Stimulated activated naive B cell treated with anti-CD40 and anti-IgM and Interleukin-4, amounts not matched to agents 10 μg/mL and 1 μg/mL and 100 μg/mL, for 72 hours (primary cell): ENCODE measurements at places on chromosomes 3 and 15.
A peak's percentile ranks its signal among the peaks of the same experiment; 100 is the strongest.

GRCh38 chr15:82890338-82890994 lies 62.1 kb downstream of the HOMER2 start:
- peaks cover 1% of the 10 kb centered on the region for H3K4me1 ChIP-seq
- H3K4me3 ChIP-seq: no peak overlapping the region
- no peak overlapping the region for H3K27ac ChIP-seq
- H3K27me3 ChIP-seq: no peaks in the 10 kb centered on the region

DNA sequence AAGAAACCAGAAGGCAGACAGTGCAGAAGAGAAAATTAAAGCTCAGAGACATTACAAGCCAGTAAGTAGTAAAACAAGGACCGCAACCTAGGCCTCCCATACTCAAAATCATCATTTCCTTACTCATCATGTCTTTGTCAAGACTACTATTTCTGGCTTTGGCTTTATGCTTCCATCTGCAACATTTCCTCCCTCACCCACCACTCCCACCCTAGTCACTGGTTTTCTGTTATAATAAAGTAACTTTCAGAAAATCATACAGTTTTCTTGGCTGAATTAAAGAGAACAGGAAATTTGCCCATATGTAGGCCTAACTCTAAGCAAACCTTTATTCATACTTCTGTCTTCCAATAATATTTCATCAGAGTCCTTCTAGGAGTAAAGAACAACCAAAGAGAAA lies 247.6 kb upstream of the RORA start:
- DNase-seq: no peak
- no peak overlapping the region for H3K4me3 ChIP-seq
- H3K4me1 ChIP-seq: no peaks in the 10 kb centered on the region
- H3K27me3 ChIP-seq: peaks cover 9% of the 10 kb centered on the region
- no peak overlapping the region for H3K27ac ChIP-seq

GRCh38 chr3:52317208-52318000 lies 1.3 kb downstream of the DNAH1 start:
- peak overlapping the region; percentile 77 for H3K4me3 ChIP-seq
- H3K4me1 ChIP-seq: peaks cover 40% of the 10 kb centered on the region
- H3K27me3 ChIP-seq: no peaks in the 10 kb centered on the region
- peak overlapping the region; percentile 76 for H3K27ac ChIP-seq
- H3K36me3 ChIP-seq: peaks cover 8% of the 10 kb centered on the region
- peak; percentile 35 for DNase-seq

DNA sequence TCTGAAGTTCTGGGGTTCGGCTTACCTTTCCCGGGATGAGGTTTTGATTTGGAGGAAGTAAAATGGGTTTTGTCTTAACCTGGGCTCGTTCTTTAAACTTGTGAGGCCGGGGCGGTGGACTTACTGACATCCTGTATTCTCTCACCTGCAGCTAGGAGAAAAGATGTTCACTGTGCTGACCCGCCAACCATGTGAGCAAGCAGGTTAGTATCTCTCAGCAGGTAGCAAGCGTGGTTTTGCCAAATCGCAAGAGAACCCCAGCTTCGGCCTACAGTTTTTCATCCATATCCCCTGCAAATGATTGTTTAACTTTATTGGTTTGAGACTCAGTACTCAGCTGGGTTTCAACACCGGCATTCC lies 891 bp downstream of the ENTPD3 start:
- peaks cover 23% of the 10 kb centered on the region for H3K36me3 ChIP-seq
- no peak for DNase-seq
- H3K27me3 ChIP-seq: peaks cover 56% of the 10 kb centered on the region
- H3K27ac ChIP-seq: no peak overlapping the region

GRCh38 chr3:24972491-24972890 lies 455.6 kb upstream of the RARB start:
- H3K27me3 ChIP-seq: no peaks in the 10 kb centered on the region
- no peak overlapping the region for H3K4me3 ChIP-seq
- H3K27ac ChIP-seq: no peak overlapping the region

- peaks cover 16% of the 10 kb centered on the region for H3K4me1 ChIP-seq
- peak overlapping the region; percentile 94 for H3K27ac ChIP-seq
- peak overlapping the region; percentile 87 for H3K4me3 ChIP-seq
- H3K27me3 ChIP-seq: peaks cover 29% of the 10 kb centered on the region
Measured at GRCh38 chr15:82680200-82681102, 29.2 kb downstream of the AP3B2 start.

DNA sequence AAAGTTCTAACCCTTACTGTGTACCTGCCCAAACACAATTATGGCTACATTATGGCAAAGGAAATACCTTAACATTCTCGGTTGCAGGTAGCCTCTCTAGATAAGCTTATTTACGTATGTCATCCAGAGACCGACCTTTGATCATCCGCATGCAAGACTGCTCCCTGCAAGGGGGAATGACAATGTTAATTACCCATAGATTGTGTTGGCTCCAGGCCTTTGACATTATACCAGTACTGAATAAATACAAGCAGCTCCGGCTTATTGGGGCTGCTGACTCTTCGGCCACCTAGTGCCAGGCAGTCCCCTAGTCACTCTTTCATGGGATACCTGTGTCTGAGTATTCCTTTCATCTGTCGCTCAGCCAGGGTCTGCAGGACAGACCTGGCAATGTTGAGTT lies 223.5 kb downstream of the DTWD1 start:
- H3K4me3 ChIP-seq: no peak overlapping the region
- H3K27ac ChIP-seq: no peak overlapping the region
- no peaks in the 10 kb centered on the region for H3K36me3 ChIP-seq
- H3K27me3 ChIP-seq: no peaks in the 10 kb centered on the region

GRCh38 chr15:45377609-45378148 lies 665 bp downstream of the GATM start:
- H3K4me3 ChIP-seq: peak overlapping the region; percentile 89
- H3K36me3 ChIP-seq: peaks cover 12% of the 10 kb centered on the region
- H3K4me1 ChIP-seq: peaks cover 21% of the 10 kb centered on the region
- no peak for DNase-seq
- peaks cover 37% of the 10 kb centered on the region for H3K27me3 ChIP-seq
- H3K27ac ChIP-seq: peak overlapping the region; percentile 16

DNA sequence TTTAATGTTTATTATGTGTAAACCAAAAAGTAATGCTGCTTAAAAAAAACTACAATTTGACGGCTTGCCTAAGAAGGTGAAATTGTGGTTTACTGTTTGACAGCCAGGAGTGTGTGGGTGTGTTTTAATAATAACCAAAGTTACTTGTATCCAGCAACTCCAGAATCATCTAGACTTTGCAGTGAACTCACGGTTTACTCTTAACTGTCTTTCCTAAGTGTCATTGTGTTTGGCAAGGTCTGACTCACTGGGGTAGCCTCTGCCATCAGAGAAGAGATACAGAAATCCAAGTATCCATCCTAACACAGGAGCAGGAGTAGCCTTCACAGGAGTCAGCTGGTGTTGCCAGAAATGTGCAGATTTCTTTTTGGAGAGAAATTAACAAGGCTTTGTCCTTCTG lies 151.1 kb downstream of the CTNNB1 start:
- no peak overlapping the region for H3K4me3 ChIP-seq
- DNase-seq: no peak
- H3K27ac ChIP-seq: no peak overlapping the region
- no peaks in the 10 kb centered on the region for H3K27me3 ChIP-seq

DNA sequence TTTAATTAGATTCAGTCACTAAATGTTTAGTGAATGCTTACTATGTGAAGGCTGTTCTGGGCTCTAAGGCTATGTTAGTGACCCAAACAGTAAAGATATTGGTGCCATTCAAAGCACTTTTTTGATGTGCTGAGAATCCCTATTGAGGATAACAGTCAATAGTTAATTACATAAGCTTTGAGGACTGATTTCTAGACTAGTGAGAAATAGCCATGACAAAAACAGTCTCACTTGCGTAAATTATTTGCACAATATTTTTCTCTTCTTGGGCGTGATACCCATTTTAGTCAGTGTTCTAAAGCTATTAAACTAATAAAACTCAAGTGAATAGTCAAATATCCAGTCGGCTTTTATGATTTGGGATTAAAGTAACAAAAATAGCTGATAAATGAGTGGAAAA lies 74.6 kb downstream of the UBE2E2 start:
- DNase-seq: no peak
- peaks cover 25% of the 10 kb centered on the region for H3K4me1 ChIP-seq
- H3K27ac ChIP-seq: no peak overlapping the region

- no peak for DNase-seq
- no peaks in the 10 kb centered on the region for H3K36me3 ChIP-seq
- no peaks in the 10 kb centered on the region for H3K27me3 ChIP-seq
- no peak overlapping the region for H3K4me3 ChIP-seq
- no peak overlapping the region for H3K27ac ChIP-seq
Measured at GRCh38 chr3:151900460-151900859, 27.0 kb downstream of the SUCNR1 start.

DNA sequence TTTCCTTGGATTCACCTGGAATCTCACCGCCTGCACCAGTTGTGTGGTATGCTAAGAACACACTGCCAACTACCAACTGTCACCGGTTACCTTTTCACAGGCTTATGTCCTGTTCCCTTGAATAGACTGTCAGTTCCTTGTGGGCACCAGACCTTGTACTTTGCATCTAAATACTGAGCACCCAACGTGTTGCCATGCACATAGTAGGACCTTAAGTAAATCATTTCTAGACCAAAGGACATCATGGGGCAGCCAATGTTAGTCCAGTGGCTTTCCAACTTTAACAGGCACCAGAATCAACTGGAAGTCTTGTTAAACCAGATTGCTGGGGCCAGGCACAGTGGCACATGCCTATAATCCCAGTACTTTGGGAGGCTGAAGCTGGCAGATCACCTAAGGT lies 1.2 kb upstream of the RPAP1 start:
- no peak for DNase-seq
- H3K4me3 ChIP-seq: peak overlapping the region; percentile 97
- H3K36me3 ChIP-seq: peaks cover 7% of the 10 kb centered on the region
- H3K27me3 ChIP-seq: no peaks in the 10 kb centered on the region
- peak overlapping the region; percentile 16 for H3K27ac ChIP-seq
